ENCODE measurements at places on chromosomes 12 and 14. TPM values are rescaled to one million over a fixed set of nuclear protein-coding genes. Genes with fewer than 3 reads are reported as not detected.

The CCND2 gene
- 821 TPM for total RNA-seq

The IL22 gene
- total RNA-seq = 4.1 TPM

The CNTN1 gene
- not detected for total RNA-seq

The KRT3 gene
- total RNA-seq = not detected

The KRT79 gene
- not detected for total RNA-seq
